ENCODE measurements at places on chromosomes 2 and 18.
A peak's percentile ranks its signal among the peaks of the same experiment; 100 is the strongest.

DNA sequence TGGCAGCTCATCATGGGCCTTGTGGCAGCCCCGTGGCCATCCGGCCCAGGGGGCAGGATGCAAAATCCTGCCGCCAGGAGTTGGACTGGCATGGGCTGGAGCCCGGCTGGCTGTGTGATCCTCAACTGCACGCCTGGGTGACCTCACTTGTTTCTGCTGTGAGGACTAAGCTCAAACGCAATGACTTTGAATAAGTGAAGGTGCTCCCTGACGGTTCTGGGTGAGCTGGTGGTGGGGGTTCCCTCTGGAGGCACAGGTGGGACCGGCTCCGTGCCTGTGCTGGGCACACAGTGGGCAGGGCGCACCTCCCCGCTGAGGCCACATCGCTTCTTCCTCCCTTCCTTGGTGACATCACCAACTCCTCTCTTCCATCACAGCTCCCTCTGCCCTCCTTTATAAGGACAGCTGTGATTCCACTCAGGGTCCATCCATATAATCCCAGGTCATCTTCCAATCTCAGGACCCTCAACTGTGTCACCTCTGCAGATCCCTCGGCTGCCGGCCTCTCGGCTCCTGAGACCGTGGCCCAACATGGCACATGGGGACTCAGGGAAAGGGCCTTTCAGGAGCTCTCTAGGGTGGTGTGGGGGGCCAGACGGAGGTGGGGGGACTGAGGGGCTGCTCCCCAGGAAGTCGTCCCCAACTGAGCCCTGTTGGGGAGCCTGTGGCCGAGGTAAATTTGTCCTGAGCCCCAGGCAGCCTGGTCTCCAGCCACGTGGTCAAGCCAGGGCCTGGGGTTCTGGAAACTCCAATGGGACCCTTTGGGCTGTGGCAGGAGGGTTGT lies 75.5 kb upstream of the ODC1 start:
- DNase-seq, result no peak

DNA sequence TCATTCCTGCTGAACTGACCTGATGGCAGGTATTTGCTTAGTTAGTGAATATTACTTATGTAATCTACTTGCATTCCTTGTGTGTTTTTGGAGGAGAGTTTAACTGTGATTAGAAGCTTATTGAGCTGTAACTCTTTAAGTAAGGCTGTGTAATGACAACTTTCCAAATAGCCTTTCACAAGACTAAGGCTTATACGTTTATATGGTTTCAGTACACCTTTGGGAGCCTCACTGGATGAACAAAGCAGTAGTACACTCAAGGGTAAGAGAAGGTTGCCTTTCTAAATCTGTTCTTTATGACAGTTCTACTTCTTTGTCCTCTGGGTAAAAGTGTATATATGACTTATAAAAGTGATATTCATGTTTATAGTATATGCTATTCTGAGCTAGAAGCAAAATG lies 4.3 kb downstream of the ITPRID2 start:
- no peak for DNase-seq

DNA sequence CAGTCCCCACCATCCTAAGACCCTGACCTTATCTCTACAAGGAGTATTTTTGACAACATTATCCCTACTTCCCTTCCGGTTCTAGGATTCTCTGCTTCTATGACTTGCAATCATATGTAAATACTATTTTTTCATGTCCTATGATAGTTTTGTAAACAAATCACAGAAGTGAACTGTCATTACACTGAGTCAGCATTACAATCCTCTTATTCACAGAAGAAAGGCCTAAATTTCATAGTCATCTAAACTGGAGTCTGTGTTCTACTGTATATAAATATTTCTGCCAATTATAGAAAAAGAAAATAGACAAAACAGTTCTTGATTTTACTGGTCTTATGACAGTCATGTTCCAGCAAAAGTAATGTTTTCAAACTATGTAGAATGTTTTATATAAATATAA lies 265.1 kb downstream of the NCKAP5 start:
- no peak for DNase-seq

- no peak for DNase-seq
These were observed 70.3 kb downstream of the ASXL2 start for GRCh38 chr2:25808006-25808383.

DNA sequence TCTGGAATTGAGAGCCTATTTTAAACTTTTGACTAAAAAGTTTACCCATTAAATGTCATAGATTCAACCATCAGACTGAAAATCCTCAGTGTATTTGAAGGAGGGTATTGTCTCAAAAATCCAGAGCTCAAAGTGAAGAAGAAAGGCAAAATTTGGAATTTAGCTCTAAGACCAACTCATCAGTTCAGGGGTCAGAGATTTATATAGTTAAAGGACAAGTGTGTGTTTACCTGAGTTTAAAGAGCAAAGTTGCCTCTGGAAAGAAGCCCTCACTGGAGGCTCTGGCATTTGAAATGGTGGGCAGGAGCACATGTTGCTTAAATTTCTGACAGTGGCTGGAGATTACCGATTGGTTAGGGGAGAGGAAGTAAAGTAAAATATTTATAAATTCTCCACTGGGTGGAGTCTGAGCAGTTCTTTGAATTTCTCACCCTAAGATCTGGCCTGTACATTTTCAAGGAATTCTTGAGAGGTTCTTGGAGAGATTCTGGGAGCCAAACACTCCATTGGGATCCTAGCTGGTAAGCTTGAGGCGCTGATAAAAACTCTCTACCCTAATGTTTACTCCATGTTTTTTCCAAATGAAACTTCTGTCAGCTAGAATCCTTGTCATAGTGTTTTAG lies at the start of gene KYNU:
Gene KYNU, plus strand, starts transcription at position 449 of the 623 bp plus-strand sequence. CDS start 7,704 bp downstream, outside the sequence.
- DNase-seq, result no peak

GRCh38 chr2:198587240-198587639 lies 782.8 kb downstream of the PLCL1 start:
- no peak for DNase-seq

DNA sequence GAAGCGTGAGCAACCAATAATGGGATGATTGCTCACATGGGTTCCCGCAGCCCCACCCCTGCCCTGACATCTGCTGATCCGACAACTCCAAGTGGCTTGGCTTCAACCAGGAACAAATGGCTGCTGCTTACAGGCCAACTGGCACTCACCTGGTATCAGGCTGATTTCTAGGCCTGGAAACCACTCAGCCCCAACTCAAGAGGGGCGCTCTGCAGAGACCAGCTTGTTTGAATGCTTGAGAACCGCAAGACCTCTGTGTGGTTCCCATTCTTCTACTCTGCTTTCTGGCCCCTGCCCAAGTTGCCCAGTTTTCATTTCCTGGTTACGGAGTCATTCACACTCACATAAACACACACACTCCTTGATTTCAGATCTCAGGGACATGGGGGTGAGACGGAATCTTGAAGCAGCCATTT lies 52.0 kb downstream of the TNP1 start:
- no peak for DNase-seq

- DNase-seq, result no peak
These were observed 63.1 kb downstream of the FECH start for GRCh38 chr18:57523171-57523956.

DNA sequence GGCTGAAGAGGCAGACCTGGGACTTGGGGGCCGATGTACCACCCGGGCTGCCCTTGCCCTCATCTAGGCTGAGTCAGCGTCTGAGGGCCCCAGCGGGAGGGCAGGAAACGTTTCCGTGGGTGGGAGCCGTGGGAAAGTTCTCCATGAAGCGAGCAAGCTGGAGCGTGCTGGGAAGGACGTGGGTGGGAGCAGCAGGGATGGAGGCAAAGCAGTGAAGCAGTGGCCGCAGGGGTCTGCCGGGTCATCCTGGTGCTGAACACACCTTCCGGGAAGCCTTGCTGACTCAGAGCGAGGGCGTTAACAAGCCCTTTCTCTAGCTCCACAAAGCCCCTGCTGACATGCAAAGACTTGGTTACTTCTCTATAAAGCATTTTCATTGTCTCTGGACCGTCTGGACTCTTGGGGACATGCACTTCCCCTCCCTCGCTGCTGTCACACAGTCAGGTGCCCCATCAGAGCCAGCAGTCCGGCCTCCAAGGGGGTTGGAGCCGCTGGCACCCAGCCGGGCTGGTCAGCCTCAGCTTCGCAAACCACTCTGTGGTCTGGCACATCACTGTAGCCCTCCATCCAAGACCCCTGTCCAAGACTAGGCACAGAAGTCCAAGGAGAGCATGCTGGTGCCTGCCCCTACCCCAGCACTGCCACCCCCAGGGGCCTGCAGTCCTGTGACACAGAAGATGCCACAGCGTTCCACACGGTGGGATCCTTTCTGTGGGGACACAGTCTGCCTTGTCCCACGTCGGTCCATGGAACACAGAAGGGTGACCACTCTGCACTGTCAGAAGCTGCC lies 115.1 kb upstream of the GPC1 start:
- no peak for DNase-seq

DNA sequence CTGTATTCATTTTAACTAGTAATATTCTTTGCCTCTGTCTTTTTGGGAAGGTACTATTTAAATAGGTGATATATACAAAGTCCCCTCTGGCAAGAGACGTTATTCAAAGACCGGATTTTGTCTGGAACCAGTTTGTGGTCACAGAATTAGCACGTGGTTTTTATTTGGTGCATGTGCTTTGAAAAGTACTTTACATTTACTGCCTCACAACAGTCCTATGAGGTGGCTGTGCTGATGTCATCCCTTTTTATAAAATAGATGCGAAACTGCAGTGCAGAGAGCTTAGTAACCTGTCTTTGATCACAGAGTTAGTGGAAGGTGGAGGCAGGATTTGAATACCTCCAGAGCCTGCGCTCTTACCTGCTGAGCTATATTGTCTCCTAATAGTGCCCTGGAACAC lies 4.0 kb downstream of the LPIN1 start:
- DNase-seq, result peak; percentile 86

Data from central memory CD4-positive, alpha-beta T cell (primary cell).